Aorta (tissue), 5 donors: ENCODE measurements at places on chromosomes 4 and X. TPM values are rescaled to one million over a fixed set of nuclear protein-coding genes. Genes with fewer than 3 reads are reported as not detected.

Gene C4orf50
- not detected for polyA plus RNA-seq

Gene ZCCHC18
- polyA plus RNA-seq: 2.3 TPM

Gene RBM10
- polyA plus RNA-seq: 46.8 TPM

Gene NR0B1
- 0.20 TPM for polyA plus RNA-seq

Gene SUPT20HL1
- polyA plus RNA-seq: not detected

Gene COL4A6
- polyA plus RNA-seq: 0.75 TPM
